NCI-H2029 (cell line): ENCODE measurements at places on chromosomes 7 and 10.
A peak's percentile ranks its signal among the peaks of the same experiment; 100 is the strongest.

- DNase-seq: peak; percentile 19
Observed at GRCh38 chr7:133230591-133231194, 22.2 kb upstream of the EXOC4 start.

- DNase-seq: no peak
Observed at GRCh38 chr10:122468926-122469781, 7.8 kb downstream of the HTRA1 start.

DNA sequence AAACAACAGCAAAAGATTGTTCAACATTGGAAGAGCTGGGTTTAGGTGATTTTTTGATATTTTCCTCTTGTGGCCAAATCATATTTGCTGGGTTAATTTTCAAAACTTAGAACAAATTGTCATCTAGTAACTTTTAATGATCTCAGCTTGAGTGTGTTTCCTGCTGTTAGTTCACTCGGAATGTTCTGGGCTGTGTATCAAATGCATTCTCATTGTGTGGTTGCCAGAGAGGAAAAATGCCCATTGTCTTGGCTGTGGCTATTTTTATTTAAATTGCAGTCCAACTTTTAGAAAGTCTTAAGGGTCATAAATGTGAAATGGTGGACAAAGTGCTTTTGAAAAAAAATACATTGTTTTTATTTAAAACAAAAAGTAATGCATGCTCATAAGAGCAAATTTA, 542.0 kb downstream of the TNS3 start:
- no peak for DNase-seq

- peak; percentile 4 for DNase-seq
Observed at GRCh38 chr7:64515781-64516180, 47.1 kb downstream of the ZNF680 start.

- no peak for DNase-seq
Observed at GRCh38 chr7:51029131-51029530, 246.4 kb upstream of the GRB10 start.
